ENCODE measurements at places on chromosomes 5 and 9.

GRCh38 chr9:137969685-137970084 lies 92.1 kb downstream of the CACNA1B start:
- no peak for DNase-seq

- no peak for DNase-seq
Observed at GRCh38 chr5:107831612-107832395, 161.1 kb upstream of the EFNA5 start.

DNA sequence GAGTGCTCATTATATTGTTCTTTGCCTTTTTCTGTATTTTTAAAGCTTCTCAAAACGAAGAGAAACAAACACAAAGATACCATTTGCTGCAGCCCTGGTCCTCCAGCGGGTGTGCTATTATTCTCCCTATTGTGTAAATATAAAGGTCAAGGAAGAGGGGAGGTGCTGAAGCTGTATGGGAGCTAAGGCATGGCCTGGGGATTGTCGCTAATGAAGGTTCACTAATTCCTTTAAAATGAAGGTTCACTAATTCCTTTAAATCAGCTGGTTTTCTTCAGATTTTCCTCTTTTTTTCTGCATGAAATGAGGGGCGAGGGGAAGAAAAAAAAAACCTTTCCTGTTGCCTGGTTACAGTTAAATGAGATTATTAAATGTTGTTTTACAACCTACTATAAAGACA lies 74.5 kb upstream of the MAP1B start:
- DNase-seq: no peak

DNA sequence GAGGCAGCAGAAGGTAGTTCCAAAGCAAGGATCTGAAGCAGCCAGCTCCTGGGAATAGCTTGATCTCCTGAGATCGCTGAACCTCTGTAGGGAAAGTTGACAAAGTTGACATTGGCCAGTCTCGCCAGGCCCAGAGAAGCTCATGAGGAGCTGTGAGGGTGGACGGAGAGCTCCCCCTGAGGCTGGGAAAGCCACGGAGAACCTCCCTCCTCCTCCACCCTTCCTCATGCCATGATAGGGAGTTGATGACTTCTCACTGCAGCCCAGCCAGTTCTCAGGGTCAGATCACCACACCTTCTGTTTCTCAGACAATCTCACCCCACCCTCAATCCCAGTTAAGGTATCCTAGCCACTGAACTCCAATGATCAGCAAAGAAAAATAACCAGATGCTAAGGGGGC lies 30.4 kb upstream of the KCNV2 start:
- DNase-seq: no peak

DNA sequence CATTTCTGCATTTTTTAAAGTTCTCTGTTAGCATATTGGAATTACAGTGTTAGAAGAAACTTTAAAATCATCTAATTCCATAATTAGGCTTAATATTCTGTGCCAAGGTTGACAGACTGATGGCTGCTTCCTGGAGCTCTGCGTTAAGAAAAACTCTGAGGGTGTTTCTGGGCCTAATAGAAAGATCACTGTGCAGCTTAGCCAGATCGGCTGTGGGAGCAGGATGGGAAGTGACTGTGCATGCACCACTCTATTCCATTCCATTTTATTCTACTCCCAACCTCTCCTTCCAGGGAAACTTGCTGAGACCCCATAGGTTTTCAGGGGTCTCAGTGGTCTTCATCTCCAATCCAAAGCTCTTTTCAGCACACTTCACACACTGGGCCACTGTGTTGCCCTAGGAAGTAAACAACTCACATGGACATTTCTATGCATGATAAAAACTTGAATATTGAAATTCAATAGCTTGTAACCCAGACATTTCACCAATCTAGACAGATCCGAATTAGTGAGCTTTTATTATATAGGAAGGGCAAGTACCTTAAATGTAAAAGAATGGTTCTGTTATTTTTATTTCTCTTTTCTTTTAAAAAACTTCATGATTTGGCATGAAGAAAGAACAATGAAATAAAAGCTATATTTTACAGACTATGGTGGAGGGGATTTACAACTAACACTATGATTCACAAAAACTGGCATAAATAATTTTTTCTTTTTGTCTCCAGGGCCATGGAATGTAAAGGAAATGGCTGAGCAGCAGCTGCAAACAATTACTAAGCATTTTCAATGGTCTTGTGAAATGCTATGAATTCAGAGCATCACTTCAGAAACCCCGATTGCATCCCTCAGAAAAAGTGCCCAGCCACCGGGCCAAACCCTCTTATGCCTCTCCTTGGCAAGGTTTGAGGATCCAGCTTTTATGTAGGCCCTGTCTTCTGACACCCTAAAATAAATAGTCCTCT lies 51.4 kb upstream of the DAB2 start:
- no peak for DNase-seq

- no peak for DNase-seq
Observed at GRCh38 chr5:56102889-56103288, 108.1 kb upstream of the IL6ST start.

GRCh38 chr5:7876867-7877266 lies 7.9 kb downstream of the MTRR start:
- no peak for DNase-seq

DNA sequence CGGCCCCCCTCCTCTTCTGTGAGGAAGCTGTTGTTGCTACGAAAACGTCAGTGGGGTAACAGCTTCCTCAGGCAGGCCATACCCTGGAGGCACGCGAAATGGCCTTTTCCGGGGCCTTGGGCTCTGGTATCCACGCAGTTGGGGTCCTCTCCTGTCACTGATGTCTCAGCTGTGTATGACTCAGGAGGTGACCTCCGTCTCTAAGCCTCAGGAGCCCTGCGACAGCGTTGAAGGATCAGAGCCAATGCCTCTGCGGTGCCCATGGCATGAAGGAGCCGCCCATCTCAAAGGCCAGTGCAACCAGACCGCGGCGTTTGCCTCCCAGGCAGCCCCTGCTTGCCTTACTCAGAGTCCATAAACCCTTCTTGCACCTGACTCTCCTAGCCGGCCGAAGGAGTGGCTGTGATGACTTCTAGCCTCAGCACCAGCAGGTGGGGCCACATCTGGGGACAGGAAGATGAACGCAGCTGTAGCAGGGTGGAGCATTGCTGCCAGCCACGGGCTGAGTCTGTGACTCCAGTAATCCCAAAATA lies 1.0 kb upstream of the MXD3 start:
- no peak for DNase-seq

GRCh38 chr5:135951807-135952206 lies 3.0 kb downstream of the LECT2 start:
- DNase-seq: no peak

- DNase-seq: no peak
Observed at GRCh38 chr5:181173027-181173419, 25.6 kb downstream of the OR2V2 start.

GRCh38 chr9:112104901-112105300 lies 70.2 kb downstream of the SUSD1 start:
- no peak for DNase-seq

DNA sequence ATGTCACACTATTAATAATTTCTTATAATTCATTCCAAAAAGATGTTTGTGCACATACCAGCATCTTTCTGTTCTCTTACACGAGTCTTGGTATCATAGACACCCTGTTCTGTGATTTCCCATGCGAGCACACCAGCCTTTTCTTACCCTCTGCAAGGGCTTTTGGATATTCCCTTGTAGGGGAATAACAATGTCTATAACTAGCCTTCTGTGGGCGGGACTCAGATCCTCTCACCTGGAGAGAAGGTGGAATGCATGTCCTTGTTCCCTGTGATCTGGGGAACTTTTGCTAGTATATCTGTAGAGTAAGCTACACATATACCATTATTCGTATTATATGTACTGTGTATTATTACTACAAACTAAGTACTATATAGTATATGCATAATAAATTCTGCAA lies 44.8 kb downstream of the EHMT1 start:
- DNase-seq: no peak

- peak; percentile 74 for DNase-seq
Observed at GRCh38 chr9:106697750-106698502, 165.0 kb upstream of the ZNF462 start.

GRCh38 chr9:37452611-37453010 lies 12.6 kb downstream of the ZBTB5 start:
- peak; percentile 34 for DNase-seq

- no peak for DNase-seq
Observed at GRCh38 chr5:82151662-82152061, 126.5 kb downstream of the RPS23 start.

GRCh38 chr5:80141147-80141671 lies 106.1 kb downstream of the THBS4 start:
- no peak for DNase-seq

DNA sequence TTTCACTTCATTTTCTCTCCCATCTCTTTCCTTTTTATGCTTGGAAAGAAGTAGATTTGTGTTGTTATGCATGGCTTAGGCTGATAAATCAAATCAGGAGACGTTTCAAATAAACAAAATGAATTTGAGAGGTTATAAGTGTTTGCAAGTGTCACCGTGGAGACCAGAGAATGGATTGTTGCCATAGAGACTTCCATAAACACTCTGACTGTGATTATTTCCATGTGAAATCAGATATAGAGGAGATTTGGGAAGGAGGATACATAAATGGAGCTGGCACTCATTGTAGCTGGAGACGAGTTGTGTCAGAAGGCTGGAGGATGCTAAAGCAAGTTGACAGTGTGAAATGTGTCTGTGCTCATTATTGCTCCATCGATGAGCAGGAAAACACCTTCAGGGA lies 84.2 kb upstream of the PCSK1 start:
- peak; percentile 34 for DNase-seq

Measured in NCI-H1436 (cell line).